ENCODE measurements at places on chromosomes 2 and 18.

DNA sequence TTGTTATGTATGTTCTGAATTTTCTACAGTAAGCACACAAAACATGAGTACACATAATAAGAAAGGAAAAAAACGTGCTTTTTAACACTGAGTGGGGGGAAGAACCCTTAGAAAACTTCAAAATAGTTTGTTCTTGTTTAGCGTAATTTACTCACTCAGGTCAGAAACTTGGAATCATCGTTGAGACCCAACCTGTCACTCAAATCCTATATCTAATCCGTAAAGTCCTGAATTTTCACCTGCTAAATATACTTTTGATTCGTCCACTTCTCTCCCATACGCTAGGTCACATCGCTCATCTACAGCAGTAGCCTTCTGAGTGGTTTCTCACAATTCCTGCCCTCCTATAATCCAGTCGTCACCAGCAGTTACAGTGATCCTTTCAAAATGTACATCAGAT lies 767 bp downstream of the TPRKB start:
- no peak for DNase-seq

DNA sequence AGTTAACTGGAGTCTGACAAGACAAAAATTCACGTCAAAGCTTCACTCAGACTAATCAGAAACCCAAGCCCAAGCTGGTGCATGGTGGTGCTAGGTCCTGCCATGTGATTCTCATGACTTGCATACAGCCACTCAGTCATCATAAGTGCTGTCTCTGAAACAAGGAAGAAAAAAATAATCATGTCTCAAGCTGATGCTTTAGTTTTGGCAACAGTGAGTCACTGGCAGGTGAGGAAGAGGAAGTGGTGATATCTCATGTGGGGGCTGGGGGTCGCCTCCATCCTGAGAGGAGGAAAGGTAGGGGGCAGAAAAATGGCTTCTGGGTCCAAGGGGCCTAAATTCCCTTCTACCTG lies 136.3 kb downstream of the TMEM163 start:
- no peak for DNase-seq

DNA sequence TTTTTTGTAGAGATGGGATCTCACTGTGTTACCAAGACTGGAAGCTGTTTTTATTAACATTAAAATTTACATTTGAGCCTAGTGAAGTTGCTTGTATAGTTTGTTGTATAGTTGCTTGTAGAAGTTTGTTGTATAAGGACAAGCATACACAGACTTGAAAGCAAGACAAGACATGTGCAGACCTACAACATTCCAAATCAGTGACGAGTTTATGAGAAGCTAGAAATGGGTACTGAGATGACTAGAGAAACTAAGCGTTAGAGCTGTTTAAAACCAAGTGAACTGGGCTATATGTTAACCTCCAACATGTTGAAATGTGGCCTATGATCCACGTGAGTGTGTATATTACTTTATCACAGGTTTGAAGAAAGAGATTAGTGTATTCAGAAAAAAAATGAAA lies 39.1 kb downstream of the ABCB11 start:
- DNase-seq, result no peak

- DNase-seq, result peak; percentile 1
Observed at GRCh38 chr2:178450524-178450773, 526 bp downstream of the PRKRA start.

DNA sequence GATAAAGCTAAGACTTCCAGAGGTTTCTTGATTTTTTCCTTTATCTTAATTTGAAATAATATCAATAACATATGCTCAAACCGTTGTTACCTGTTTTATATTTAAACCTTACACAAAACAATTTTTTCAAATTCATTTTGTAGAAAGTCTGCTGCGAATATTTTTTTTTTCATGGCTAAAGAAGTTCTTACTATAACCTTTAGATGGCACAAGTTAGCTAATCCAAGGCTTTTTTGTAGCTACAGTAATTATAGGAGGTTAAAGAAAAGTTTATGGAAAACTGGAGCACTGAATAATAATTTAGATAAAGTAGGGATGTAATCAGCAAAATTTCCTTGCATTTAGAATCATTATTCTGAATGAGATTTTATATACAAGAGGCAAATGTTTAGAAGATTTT lies 78.0 kb upstream of the PNPT1 start:
- no peak for DNase-seq

DNA sequence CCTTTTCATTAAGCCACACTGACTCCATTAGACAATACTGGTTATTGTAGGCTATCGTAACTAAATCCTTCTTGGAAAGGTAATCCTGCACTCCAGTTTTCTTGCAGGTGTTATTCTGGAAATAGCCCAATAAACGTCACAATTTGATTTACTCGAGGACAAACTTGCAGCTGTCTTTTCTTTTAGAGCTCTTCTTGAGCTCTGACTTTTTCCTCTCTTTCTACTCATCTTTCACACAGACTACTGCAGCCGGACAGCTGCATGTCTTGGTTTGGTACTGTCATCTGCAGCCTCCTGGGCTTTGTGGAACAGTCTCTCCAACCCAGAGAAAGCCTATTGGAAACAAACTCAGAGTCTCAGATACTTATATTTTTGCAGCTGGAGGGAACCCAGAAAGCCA lies 23.0 kb upstream of the MSGN1 start:
- DNase-seq, result no peak

DNA sequence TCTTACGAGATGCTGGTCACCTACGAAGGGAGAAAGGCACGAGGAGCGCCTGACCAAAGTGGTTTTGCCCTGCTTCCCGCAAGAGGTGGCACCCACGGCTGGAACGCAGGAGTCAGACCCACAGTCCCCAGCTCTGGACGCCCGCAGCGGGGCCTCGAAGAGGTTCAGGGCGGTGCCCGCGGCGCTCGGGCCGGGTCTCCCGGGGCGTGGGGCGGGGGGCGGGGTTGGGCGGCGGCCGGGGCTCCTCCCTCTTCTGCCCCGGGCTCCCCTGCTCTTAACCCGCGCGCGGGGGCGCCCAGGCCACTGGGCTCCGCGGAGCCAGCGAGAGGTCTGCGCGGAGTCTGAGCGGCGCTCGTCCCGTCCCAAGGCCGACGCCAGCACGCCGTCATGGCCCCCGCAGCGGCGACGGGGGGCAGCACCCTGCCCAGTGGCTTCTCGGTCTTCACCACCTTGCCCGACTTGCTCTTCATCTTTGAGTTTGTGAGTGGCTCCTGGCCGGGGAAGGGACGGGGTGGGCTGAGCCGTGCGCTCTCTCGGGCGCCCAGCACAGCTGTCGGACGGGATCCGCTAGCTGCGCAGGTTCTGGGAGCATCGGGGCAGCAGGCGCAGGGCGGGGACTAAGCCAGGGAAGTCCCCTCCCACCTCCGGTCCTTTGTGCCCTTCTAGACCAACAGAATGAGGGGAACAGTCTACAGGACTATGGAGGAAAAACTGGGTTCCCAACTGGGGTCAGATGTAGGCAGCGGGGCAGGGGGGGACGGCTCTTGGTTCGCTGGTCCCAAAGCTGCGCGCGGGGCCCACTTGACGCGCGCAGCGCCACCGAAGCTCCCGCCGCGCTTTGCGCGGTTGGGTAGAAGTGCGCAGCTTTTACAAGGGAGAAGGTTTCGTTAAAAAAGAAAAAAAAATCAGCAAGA lies at the start of gene MAL:
Gene MAL (plus strand): TSS at position 303 of the 914 bp plus-strand sequence. CDS start 85 bp downstream, at position 388.
- no peak for DNase-seq

- no peak for DNase-seq
Observed at GRCh38 chr2:3348767-3349166, 28.9 kb downstream of the EIPR1 start.

Data from AG04450 (cell line).